ENCODE measurements at places on chromosomes 12 and 14. TPM values are rescaled to one million over a fixed set of nuclear protein-coding genes. Genes with fewer than 3 reads are reported as not detected.

CCDC63 gene
- not detected for total RNA-seq

- DNase-seq: peak; percentile 89
- H3K4me3 ChIP-seq: no peak overlapping the region
- 0 out of 2 replicates have a peak, but pooled peaks cover 4% of the 10 kb centered on the region for H3K36me3 ChIP-seq
Measured at GRCh38 chr14:74596741-74597450, 15.1 kb downstream of the LTBP2 start.

TMEM119 gene
- 93.2 TPM for total RNA-seq

DNA sequence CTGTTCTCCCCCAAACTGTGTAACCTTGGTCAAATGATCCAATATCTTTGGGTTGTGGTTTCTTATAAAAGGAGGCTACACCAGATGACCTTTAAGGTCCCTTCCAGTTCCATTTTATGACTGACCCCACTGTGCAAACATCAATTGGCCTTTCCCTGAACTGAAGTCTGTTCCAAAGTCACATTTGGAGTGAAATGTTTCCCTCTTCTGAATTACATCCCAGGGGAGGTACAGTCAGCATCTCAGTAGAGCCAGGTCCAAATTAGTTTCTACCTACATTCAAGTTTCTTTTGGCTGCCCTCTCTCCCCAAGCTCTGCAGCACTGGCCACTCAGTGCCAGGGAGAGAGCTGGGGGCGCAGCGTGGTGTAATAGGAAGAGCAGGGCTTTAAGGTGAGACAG lies 34.4 kb downstream of the LIMA1 start:
- DNase-seq: peak; percentile 29
- no peaks in the 10 kb centered on the region for H3K27me3 ChIP-seq
- H3K36me3 ChIP-seq: 0 out of 2 replicates have a peak, but pooled peaks cover 2% of the 10 kb centered on the region
- no peak overlapping the region for H3K27ac ChIP-seq
- H3K4me1 ChIP-seq: peaks cover 40% of the 10 kb centered on the region

Data from GM23248 (cell line).